Lung microvascular endothelial cell (primary cell): ENCODE measurements at places on chromosomes 7 and 10. TPM values are rescaled to one million over a fixed set of nuclear protein-coding genes. Genes with fewer than 3 reads are reported as not detected.

AKR1C2 gene
- total RNA-seq, result 11.1 and 15.3 TPM in 2 replicates

DYNC1I1 gene
- total RNA-seq, result 3.9 and 18.3 TPM in 2 replicates

RADIL gene
- total RNA-seq, result 2.0 and 3.2 TPM in 2 replicates

MMD2 gene
- total RNA-seq, result not detected in 2 replicates

RSPH10B2 gene
- 0.22 and 0.40 TPM in 2 replicates for total RNA-seq

SDK1 gene
- total RNA-seq, result 0.44 and 0.79 TPM in 2 replicates

HOXA5 gene
- 5.8 and 7.0 TPM in 2 replicates for total RNA-seq

ALOX5 gene
- total RNA-seq, result not detected in 2 replicates

LIPJ gene
- not detected in 2 replicates for total RNA-seq

AOC1 gene
- not detected in 2 replicates for total RNA-seq

DNA sequence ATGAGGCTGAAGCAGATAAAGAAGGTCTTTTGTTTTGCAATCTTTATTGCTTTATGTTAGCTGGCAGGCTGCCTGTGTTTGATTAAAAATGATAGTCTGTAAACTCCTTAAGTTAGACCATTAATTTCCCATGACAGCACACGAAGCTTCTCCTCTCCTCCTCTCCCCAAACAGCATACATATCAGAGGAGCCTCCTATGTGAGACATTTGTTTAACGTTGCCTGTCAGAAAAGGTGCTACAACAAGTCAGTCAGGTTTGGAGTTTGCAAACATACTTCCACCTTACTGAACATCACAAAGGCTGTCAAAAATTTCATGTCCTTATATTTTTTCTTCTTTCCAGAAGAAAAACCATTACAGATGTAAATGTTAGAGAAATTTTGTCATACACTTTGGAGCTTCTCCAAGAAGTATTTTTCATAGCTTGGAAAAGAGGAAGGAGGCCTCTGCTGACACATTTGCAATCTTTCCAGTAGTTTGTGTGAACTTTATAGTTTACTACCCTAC, 393.1 kb downstream of the EXOC4 start:
- no peak for DNase-seq

- DNase-seq, result no peak
Measured at GRCh38 chr10:12413369-12413711, 64.0 kb downstream of the CAMK1D start.

DNA sequence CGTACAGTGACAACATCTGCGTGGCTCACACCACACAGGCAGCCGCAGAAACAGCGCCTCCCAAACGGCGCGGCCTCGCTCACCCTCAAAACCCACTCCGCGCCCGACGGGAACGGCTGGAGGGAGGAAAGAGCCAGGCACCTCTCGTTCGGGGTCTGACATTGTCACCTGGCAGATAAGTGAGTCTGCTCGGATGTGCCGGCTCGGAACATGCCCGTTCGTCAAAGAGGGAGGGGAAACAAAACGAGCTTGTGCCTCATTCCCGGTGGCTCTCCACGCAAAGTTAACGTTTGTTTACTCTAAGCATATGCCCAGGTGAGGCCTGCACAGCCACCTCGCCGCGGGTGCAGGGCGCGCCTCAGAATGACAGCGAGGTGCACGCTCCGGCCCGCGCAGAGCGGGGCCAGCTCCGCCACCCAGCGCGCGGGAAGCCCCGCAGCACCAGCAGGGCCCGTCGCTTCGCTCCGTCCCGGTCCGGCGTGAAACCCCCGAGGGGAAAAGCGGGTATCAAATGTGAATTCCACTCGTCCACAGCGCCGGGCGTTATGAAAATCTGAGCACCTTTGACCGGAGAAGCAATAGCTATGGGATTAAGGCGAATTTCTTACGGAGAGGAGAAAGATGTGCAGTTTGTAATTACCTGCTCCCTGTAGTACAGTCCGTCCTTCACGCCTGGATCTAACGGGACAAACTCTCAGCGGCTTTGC, 13.1 kb downstream of the CNPY1 start:
- peak; percentile 10 for DNase-seq

DNA sequence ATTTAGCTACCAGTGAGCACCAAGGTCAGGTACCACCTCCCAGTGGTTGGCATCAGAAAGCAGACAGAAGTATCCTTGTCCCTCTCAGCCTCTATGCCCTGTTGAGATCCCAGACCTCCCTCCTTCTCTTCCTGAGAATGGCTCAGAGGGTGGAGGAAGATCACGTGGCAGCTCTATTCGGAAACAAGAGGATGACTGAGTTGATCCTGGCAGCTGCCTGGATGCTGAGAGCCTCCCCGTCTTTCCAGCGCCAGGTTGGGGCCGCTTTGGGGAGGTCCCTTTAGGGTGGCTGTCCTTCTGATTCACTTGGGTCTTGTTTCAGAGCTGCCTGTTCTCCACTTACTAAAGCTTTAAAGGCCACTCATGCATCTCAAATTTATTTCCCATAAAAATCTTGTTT, 36.9 kb upstream of the NPFFR1 start:
- DNase-seq, result no peak

DNA sequence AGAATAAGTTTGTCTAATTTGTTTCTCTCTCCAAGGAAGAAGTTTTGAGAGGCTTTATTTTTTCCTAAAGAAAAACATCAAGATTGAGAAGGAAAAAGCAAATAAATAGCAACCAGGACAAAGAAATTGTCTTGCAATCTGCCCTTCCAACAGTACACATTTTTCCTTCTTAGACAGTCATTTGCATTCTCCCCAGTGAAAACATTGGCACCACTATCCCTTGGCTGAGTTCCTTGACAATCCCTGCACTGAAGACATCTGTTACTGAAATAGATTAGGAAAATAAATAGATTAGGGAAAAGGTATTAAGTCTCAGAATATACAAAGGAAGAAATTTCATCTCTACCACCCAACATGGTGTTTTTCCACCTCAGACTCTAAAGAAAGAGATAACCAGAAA, 12.2 kb upstream of the TMEM243 start:
- no peak for DNase-seq

- DNase-seq, result no peak
Measured at GRCh38 chr10:70096705-70097420, 35.8 kb downstream of the AIFM2 start.

DNA sequence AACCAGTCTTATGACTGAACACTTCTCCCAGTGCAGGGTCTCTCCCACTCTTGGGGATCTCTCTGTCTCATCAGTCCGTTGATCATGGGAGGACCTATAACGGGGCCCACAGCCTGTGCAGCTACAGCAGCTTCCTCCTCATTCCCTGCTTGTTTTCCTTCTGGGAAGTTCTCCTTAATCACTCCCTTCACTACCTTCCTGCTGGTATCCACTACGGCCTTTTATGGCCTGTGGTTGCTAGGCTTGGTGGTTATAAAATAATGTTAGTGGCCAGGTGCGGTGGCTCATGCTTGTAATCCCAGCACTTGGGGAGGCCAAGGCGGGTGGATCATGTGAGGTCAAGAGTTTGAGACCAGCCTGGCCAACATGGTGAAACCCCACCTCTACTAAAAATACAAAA, 3.5 kb upstream of the ZNF282 start:
- DNase-seq, result no peak

GRCh38 chr7:28442540-28443420, 30.5 kb downstream of the CREB5 start:
- DNase-seq, result no peak

DNA sequence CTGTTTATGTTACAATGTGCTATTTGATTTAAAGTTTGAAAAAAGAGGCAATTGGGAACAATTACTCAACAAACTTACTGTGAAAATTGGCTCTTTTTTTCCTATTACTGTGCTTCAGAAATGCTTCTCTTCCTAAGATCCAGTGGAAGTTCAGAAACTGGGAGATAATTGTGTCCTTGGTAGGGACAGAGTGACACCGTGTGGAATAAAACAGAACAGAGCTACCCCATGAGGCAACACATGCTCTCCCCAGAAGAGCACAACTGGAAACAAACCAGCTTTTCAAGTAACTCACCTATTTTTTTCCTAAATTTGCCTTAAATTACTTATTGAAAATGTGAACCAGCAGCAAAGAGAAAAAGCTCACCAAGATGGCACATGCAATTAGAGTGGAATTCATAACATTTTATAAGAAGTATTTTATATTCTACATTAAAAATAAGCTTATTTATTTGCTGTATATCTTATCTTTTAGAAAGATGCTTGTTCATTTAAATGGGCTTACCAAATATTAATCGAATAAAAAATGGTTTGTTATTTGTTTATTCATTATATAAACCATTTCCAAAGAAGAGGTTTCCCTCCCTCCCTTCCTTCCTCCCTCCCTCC, 346.1 kb upstream of the ANKRD30A start:
- peak; percentile 86 for DNase-seq

GRCh38 chr10:49598164-49598856, 11.8 kb upstream of the SLC18A3 start:
- no peak for DNase-seq

DNA sequence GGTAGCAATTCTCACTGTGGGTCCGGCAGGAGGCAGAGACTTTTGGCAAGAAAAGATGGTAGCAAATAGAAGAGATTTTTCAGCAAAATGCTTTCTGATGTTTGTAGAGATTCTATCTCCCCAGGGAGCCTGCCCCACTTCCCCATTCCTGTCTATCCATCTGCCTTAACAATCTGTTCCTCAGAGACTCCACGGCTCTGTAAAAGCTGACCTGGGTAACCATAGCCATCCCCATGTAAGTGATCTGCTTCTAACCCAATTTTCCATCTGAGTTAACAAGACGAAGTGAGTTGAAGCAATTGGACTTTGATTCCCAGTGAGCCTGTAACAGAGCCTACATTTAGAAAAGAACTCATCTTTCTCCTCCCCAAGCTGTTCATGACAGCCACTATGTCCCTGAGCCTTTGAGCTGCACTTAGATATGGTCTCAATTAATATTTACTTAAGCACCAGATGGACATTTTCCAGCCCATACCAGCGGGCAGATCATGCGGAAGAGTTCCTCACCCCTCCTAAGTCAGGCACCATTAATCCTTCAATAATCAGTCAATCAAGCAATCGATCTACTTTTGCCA, 896.1 kb downstream of the CCSER2 start:
- no peak for DNase-seq

DNA sequence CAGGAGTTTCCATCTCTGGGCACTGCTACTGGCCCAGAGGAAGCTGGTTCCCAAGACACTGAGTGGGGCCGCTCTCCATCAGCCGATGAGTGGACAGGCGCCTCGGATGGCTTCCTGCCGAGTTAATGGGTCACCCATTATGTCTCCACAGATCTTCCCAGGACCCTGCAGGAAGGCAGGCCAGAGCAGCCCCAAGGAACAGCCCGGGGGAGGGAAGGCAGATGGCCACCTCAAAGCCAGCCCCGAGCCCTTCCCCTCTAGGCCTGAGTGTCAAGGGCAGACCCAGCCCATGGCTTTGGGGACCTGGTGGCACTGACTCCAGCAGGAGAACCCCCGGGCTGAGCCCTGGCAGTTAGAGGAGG, 3.4 kb upstream of the LFNG start:
- DNase-seq, result no peak

DNA sequence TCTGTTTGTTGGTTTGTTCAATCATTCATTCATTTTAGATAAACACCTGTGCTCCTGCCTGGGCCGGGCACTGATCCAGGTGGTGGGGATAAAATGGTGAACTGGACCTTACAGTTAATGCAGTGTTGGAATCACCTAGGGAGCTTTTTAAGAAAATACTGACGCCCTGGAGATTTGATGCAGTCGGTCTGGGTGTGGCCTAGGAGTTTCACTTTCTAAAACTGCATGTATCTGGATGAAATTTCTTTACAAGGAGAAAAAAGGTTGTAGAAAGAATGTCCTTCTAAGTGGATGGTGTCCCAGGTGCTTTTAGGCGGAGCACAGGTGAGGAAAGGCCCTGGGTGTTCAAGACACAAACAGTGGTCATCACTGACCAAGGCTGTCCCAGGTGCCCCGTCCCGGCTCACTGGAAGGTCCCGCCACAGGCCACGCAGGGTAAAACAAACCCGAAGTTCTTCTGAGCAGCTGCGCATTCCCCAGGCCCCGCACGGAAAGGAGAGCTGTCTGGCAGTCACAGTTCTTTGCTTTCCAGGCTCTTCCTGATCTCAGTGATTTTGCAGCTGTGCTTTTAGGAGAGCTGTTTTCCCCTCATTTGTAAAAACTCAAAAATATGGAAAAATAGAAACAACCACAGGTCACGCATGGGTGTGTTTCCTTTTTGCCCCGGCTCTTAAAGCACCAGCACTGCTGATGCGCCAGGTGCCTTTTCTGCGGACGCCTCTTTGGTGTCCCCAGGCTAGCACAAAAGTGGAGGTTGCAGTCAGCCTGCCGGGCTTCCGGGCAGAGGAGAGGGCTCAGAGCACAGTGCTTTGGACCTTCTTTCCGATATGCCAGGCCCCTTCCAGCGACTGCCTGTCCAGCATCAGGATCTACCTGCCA, 161.9 kb downstream of the GRK5 start:
- DNase-seq, result peak; percentile 52

DNA sequence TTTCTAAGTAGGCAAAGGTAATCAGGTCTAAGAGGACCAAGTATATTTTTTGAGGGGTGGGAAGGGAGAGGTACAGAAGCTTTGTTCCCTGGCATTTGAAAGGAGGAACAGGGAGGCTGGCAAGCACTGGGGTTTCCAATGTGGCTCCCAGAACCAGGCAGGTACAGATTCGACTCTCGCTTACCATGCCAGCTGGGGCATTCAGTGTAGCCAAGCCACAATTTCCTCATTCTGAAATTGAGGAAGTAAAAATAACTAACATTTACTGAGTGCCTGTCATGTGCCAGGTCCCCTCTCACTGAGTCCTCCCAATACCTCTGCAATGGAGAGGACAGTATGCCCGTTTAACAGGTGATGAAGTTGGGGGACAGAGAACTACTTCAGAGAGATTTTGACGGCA, 45.9 kb upstream of the BET1 start:
- DNase-seq, result no peak

DNA sequence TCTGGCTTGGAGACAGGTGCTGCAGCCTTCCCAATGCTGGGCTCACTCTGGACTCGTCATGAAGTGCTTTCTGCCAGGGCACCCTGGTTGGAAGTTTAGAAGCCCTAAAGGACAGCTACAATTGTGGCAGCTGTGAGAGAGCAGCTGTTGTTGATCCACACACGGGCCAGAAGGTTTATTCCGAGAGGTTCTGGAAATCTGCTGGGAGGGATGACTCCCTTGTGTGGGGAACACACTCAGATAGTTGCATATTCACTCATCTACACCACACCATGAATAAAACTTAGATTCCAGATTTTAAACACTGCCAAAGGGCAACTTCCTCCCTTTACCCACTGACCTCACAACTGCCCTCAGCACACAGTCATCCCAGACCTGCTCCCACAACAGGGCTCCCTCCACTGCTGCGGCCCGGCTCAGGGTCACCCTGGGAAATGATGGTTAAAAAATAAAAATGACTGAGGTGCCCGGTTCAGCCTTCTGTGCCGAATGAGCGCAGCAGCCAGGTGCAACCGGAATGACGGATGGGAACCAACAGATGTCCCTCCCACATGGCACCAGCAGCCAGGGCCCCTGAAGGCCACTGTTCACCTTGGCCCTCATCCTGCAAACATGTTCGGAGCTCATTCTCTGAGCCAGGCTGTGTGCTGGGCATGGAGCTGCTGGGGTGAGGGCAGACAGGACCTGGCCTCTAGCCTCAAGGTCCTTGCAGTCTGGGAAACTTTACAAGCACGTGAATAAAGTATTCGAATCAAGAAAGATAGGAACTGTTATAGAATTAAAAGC, 40.2 kb downstream of the ASB13 start:
- no peak for DNase-seq

GRCh38 chr7:112079673-112080072, 126.5 kb downstream of the DOCK4 start:
- DNase-seq, result peak; percentile 39

- no peak for DNase-seq
Measured at GRCh38 chr7:25805027-25805687, 346.8 kb upstream of the NFE2L3 start.
